Bronchial epithelial cell (primary cell): ENCODE measurements at places on chromosomes 11 and 22. TPM values are rescaled to one million over a fixed set of nuclear protein-coding genes. Genes with fewer than 3 reads are reported as not detected.

- DNase-seq, result no peak
Measured at GRCh38 chr11:35681163-35681767, 18.7 kb downstream of the TRIM44 start.

The RHOD gene
- total RNA-seq, result 222 and 247 TPM in 2 replicates

The FXYD2 gene
- total RNA-seq, result not detected in 2 replicates

- DNase-seq, result peak; percentile 70
Measured at GRCh38 chr22:29369460-29369859, 18.9 kb downstream of the AP1B1 start.

The BEST1 gene
- 3.7 and 5.2 TPM in 2 replicates for total RNA-seq

GRCh38 chr11:46457659-46458424, 66.3 kb upstream of the CHRM4 start:
- DNase-seq, result peak; percentile 62

GRCh38 chr11:76799066-76799804, 16.1 kb downstream of the TSKU start:
- DNase-seq, result peak; percentile 43

The RASL10A gene
- not detected in 2 replicates for total RNA-seq
